ENCODE measurements at places on chromosomes 2 and 18.

DNA sequence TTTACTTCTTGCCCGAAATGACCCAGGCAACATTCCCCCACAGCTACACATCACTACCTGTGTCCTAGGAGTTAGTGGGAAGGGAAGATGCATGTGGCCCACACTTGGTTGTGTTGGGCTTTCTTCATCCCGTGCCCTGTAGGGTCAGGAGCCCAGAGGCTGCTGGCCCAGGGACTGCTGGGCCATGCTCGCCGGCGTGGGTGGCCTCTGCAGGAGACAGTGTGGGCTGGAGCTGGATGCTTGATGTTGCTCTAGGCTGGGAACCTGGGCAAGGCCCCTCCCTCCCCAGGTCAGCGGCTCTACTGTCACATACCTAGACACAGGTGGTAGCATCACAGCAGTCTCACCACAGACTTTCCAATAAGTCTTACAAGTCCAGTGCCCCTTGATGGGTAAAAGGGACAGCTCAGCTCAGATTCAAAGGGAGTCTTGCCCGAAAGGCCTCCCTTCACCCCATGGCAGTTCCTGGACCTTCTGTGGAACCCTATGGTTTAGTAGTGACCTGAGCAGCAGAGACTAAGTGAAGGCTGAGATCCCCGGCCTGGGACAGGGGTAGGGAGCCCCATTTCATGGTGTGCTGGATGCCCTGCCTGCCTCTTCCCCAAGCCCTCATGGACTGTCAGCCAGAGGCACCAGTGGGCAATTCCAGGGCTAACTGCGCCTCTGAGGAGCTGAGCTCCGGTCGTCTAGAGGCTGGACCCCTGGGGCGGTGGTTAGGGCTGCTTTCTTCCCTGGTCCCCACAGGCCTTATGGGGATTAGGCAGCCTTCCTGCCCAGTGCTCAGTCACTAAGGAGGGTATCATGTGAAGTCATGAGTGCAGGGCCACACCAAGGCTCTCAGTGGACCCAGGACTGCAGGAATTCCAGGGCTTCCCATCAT, 45.4 kb upstream of the FAHD2A start:
- no peak for DNase-seq

DNA sequence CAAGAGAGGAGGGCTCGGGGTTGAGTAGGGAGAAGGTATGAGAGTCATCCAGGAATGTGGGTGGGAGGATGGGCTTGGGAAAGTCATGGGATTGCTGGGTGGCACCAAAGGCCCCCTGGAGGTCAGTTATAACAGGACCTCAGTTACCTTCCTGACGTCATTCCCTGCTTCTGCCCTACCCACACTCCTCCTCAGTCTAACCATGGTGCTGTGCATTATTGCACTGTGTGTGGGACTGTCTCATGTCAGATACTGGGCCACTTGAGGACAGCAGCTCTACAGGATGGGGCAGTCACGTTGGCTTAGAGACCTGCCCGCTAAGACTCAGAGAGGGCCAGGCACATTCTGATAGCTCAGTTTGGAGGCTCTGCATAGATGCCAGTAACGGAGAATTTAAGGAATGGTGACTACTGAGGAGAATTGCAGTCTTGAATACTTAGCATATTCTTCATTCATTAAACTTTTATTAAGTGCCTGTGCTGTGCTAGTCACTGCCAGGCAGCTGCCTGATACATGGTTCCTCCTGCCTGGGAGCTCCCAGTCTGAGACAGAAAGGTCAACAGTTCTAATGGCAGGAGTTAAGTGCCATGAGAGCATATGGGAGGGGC, 90.5 kb downstream of the LAMA3 start:
- DNase-seq = no peak

DNA sequence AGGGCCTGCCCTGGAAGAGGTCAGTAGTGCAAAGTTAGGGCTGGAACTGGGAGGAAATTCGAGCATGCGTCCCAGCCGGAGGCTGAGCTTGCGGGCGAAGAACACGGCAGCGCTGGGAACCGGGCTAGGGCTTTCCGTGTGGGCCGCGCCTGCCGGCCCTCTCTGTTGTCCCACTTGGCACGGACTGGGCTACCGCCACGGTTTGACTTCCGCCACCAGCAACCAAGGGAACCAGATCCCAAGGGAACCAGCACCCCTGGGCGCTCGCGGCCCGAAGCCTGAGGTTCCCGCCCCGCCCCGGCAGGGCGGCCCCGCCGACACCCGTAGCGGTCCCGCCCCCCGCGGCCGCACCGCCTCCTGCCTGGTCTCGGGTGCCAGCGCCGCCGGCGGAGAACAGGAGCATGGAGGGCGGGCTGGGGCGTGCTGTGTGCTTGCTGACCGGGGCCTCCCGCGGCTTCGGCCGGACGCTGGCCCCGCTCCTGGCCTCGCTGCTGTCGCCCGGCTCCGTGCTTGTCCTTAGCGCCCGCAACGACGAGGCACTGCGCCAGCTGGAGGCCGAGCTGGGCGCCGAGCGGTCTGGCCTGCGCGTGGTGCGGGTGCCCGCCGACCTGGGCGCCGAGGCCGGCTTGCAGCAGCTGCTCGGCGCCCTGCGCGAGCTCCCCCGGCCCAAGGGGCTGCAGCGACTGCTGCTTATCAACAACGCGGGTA, at the start of gene SPR:
Gene SPR (plus strand): TSS at position 377 of the 708 bp plus-strand sequence. CDS start 25 bp downstream, at position 402.
- no peak for DNase-seq

GRCh38 chr2:15601681-15602080, 10.0 kb downstream of the DDX1 start:
- no peak for DNase-seq

DNA sequence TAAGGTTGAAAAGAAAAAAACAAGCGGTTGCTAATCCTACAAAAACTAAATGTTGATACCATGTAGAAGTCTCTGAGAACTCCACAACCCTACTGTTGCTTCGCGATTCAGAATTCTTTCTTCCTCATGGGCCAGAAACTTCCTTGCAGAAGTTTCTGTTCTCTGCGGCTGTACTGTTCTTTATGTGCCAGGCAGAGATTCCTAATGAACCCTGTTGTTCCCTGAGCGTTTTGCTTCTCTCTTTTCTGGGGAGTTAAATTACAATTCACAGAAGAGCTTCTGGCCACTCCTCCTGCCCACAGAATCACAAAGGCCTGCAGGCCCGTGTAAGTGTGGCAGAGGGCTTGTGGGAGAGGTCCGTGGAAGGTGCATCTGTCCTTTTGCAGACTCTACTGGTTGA, 1.8 kb upstream of the THNSL2 start:
- no peak for DNase-seq

Data from effector memory CD4-positive, alpha-beta T cell (primary cell).